GM12878 (cell line): ENCODE measurements at places on chromosomes 5 and 9.

GRCh38 chr9:135711881-135712280 lies 9.9 kb downstream of the KCNT1 start:
- H3K36me3 ChIP-seq = no peaks in the 10 kb centered on the region
- no peaks in the 10 kb centered on the region for H3K27me3 ChIP-seq
- H3K4me1 ChIP-seq = no peaks in the 10 kb centered on the region

DNA sequence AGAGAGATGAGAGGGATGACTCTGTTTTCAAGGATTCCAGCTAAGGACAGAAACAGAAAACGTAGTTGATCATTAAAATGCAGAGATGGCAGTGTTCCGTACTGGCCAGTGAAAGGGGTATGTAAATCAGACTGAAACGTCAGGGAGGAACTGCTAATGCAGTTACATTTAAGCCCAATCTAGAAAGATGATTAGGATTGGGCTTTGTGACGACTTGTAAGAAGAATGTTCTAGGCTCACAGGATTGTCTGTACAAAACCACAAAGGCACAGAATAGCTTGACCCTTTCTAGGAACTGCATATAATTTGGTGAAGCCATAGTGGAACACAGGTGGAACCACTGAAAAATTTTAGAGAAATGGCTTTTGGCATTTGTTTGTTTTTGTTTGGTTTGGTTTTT lies 55.6 kb upstream of the TESK1 start:
- no peak overlapping the region for H3K4me3 ChIP-seq
- no peaks in the 10 kb centered on the region for H3K4me1 ChIP-seq

GRCh38 chr5:37723162-37723961 lies 116.5 kb downstream of the GDNF start:
- H3K4me3 ChIP-seq = no peak overlapping the region
- peaks cover 10% of the 10 kb centered on the region for H3K4me1 ChIP-seq
- peak overlapping the region; percentile 7; the same call in 1 of the 2 replicates for H3K27ac ChIP-seq
- no peaks in the 10 kb centered on the region for H3K36me3 ChIP-seq
- DNase-seq = no peak

DNA sequence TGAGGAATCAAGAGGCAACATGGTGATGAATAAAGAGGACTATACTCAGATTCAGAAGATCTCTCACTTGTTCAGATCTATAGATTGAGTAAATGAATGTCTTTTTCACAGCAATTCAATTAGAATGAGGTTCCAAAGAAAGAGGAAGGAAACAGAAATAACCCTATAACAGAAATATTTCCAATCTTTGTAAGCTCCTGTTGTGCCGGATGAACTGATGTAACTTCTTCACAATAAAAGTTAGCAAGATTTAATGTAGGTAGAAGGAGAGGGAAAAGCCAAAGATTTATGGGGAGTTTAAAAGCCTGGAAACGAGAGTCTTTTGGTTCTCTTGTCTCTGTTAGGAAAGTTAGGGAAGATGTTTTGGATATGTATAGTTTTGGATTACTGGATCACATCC lies 92.1 kb downstream of the PBX3 start:
- H3K27me3 ChIP-seq = no peaks in the 10 kb centered on the region
- H3K4me1 ChIP-seq = no peaks in the 10 kb centered on the region
- no peak for DNase-seq

- H3K36me3 ChIP-seq = no peaks in the 10 kb centered on the region
- H3K4me3 ChIP-seq = no peak overlapping the region
- no peaks in the 10 kb centered on the region for H3K27me3 ChIP-seq
Measured at GRCh38 chr5:12204761-12205160, 300.5 kb upstream of the CTNND2 start.

DNA sequence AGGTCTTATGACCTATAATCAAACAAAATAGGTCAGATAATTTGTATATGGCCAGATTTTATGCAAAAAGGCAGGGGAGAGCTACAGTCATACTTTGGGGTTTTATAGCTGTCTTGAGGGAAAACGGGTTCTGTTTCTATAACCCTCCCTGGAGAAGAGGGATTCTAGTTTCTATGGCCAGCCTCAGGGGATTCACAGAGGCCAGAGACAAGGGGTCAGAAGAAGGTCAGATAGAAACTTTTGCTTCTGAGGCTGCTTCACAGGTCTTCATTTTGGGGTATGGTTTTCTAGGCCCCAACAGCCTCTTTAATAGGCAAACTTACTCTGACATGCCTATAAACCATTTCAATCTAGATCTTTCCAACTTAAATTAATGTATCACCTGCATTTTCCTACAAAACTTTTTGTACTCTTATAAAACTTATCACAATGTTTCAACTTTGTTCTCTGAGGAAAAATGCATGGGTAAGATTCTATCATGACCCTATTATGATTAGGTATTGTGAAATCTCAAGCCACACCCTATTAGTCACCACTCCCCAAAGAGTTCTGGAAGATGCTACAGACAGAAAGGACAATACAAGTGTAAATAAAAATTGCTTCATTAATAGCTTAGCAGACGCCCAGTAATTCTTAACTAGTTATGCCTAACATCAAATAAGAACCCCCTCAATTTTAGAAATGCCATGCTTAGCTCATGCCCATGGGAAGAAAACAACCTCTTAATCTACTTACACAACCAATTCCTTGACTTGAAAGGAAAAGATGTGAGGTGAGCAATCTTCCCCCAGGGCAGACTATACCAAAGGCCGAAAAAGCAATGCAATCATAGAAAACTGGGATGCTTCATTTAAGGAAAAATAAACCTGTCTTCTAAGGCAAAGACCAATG lies 396.6 kb downstream of the TLR4 start:
- DNase-seq = no peak
- H3K4me1 ChIP-seq = no peaks in the 10 kb centered on the region
- no peak overlapping the region for H3K27ac ChIP-seq
- H3K4me3 ChIP-seq = no peak overlapping the region

- peak overlapping the region; percentile 91 for H3K4me3 ChIP-seq
- no peaks in the 10 kb centered on the region for H3K27me3 ChIP-seq
- DNase-seq = no peak
- peaks cover 15% of the 10 kb centered on the region for H3K4me1 ChIP-seq
- peak overlapping the region; percentile 37; the same call in 1 of the 2 replicates for H3K27ac ChIP-seq
- no peaks in the 10 kb centered on the region for H3K36me3 ChIP-seq
Measured at GRCh38 chr5:137751869-137752491, 2.2 kb downstream of the HNRNPA0 start.

GRCh38 chr5:159700016-159700415 lies 216.3 kb upstream of the ADRA1B start:
- no peak for DNase-seq
- H3K27me3 ChIP-seq = no peaks in the 10 kb centered on the region
- H3K36me3 ChIP-seq = no peaks in the 10 kb centered on the region
- no peaks in the 10 kb centered on the region for H3K4me1 ChIP-seq
- H3K4me3 ChIP-seq = no peak overlapping the region

DNA sequence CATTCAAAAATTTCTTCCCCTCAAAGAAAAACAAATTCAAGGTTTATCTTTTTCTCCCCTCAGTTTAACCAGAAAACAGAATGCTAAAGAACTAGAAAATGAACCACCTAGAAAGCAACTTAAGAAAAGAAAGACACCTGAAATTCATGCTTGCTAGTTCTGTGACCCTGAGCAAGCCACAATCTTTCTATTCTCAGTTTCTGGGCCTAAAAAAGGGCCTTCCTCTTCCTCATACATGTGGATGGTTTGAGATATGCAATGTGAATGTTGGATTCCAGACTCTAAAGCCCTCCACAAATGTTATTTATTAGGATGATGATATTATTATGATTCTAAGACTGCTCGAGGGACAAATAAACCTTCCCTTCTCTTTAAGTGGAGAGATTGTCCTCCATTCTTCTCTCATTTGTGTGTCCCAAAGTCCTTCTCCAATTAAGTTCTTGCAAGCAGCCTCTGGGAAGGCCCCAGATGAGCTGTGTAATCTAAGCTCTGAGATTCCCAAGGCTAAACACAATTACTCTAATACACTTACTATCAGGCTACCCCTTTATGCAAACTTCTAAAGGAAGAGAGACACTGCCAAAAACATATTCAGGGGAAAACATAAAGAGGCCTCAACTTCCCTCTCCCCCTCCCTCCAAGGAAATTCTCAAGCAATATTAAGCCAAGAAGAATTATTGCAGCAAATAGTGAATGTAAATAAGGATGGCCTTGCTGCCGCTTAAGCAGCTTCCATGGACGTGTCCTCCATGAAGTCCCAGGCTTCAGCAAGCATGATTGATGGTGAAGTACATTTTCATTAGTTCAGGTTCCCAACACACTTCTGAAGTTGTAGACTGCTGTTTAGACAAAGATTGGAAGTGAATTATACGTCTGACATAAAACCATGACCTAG lies 80.2 kb downstream of the PRKACG start:
- peaks cover 2% of the 10 kb centered on the region; the same call in 1 of the 2 replicates for H3K36me3 ChIP-seq
- H3K27ac ChIP-seq = peak overlapping the region; percentile 88
- peak; percentile 71 for DNase-seq

DNA sequence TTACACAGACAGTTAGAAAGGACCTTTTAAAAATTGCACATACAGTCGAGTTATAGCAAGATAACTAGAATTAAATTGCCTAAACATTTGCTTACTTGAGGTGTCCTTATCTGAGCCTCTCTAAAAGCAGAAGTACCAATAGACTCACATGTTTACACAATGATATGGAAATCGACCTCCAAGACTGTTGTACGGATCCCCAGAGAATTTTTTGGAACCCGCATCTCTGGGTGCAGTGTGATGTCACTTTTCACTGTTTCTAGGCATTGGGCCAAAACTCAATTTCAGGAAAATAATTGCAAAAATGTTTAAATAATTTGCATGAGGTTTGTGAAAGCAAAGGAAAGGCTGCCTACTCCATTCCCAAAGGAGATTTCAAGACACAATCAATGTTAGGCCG lies 63.1 kb upstream of the ATG10 start:
- H3K36me3 ChIP-seq = no peaks in the 10 kb centered on the region
- H3K27ac ChIP-seq = no peak overlapping the region

DNA sequence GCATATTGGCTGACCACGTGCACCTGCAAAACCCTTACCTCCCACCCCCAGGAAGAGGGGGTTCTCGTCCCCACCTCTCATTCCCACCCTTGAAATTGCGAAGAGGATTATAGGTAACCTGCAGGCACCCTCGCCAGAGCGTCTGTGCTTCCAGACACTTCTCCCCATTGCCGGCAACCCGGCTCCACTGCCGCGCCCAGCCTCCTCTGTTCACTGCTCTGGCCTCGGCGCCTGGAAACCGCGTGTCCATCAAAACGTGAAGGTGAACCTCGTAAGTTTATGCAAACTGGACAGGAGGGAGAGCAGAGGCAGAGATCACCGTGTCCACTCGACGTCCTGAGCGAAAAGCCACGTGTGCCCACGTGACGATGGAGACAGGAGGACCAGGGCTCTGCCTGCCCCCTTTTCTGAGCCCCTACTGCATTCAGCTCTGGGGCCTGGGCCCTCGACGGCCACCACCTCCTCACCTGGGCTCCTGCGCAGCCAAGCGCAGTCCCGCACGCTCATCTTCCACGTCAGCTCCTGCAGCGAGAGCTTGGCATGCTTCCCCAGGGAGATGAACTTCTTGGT lies 1.9 kb downstream of the TERT start:
- H3K4me1 ChIP-seq = no peaks in the 10 kb centered on the region
- no peaks in the 10 kb centered on the region for H3K27me3 ChIP-seq
- no peaks in the 10 kb centered on the region; the same call in none of the 2 replicates for H3K36me3 ChIP-seq
- no peak overlapping the region for H3K4me3 ChIP-seq
- no peak for DNase-seq
- no peak overlapping the region for H3K27ac ChIP-seq

GRCh38 chr5:176360894-176361436 lies 599 bp downstream of the KIAA1191 start:
- H3K27ac ChIP-seq = peak overlapping the region; percentile 81
- no peaks in the 10 kb centered on the region for H3K27me3 ChIP-seq
- no peaks in the 10 kb centered on the region; the same call in 1 of the 2 replicates for H3K4me1 ChIP-seq
- no peak for DNase-seq
- peak overlapping the region; percentile 85 for H3K4me3 ChIP-seq
- H3K36me3 ChIP-seq = no peaks in the 10 kb centered on the region

DNA sequence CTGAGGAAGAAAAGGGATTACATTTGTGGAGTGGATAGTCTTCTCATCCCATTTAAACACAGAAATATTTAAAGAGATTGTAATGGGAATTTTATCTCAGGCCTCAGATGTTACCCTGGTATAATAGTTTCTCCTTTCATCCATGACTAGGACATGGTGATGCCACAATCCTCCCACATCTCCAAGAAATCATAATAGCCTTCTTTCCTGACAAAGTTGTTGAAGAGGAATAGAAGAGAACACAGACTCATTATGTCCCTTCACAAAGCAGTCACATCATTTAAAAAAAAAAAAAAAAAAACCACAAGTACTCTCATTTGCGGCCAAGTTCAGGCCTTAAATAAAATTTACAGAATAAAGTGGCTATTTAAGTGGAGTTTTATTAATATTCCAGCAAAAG lies 359.6 kb downstream of the DEPDC1B start:
- no peaks in the 10 kb centered on the region for H3K36me3 ChIP-seq
- no peak overlapping the region for H3K4me3 ChIP-seq
- H3K4me1 ChIP-seq = peaks cover 14% of the 10 kb centered on the region

GRCh38 chr5:119218830-119219782 lies 136.7 kb upstream of the TNFAIP8 start:
- no peaks in the 10 kb centered on the region for H3K27me3 ChIP-seq
- H3K36me3 ChIP-seq = peaks cover 5% of the 10 kb centered on the region
- no peak overlapping the region for H3K4me3 ChIP-seq
- no peak overlapping the region for H3K27ac ChIP-seq
- H3K4me1 ChIP-seq = peaks cover 6% of the 10 kb centered on the region; the same call in 1 of the 2 replicates

DNA sequence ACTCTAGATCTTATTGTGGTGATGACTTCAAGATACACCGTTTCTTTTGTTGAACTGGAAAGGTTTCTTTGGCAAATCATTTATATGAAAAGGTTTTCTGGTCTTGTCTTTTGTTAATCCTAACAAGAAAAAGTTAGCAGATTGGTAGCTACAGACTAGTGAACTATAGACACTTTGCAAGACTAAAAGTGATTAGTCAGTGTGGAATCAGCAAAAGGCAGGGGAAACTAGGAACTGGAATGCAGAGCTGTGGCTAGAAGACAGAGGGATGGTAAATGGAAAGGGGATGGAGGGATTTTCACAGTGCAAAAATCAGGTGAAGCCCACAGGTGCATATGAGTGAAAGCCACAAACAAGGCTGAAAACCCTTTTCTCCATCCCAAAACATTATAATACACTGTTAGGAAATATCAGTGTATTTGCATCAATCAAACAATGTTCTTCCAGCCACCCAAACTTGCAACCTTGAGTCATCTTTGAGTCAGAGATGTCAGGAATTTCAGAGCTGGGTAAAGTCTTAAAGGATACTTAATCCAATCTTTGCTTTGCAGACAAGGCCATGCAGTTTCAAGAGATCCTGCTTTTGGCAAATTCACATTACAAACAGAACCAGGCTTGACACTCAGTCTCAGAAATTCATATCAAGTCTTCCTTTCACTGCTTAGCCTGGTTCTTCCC lies 52.7 kb downstream of the PLK2 start:
- no peak overlapping the region for H3K27ac ChIP-seq
- H3K36me3 ChIP-seq = no peaks in the 10 kb centered on the region
- no peak for DNase-seq
- H3K27me3 ChIP-seq = no peaks in the 10 kb centered on the region

DNA sequence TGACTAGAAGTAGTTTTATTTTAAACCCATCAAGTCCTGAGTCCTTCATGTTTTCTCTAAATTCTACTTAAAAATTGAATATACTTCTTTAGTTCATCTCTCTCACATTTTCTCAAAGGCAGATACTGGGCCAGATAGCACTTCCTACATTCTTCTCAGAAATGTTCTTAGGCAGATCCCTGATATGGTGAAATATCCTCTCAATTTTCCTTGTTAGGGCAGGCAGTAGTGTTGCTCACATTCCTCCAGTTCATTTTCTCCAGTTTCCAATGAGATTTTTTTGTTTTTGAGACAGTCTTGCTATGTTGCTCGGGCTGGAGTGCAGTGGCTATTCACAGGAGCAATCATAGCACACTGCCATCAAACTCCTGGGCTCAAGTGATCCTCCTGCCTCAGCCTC lies 5.7 kb downstream of the GCNT1 start:
- H3K4me1 ChIP-seq = peaks cover 33% of the 10 kb centered on the region
- H3K36me3 ChIP-seq = no peaks in the 10 kb centered on the region
- no peaks in the 10 kb centered on the region for H3K27me3 ChIP-seq
- no peak overlapping the region for H3K27ac ChIP-seq
